Left ventricle myocardium inferior (tissue), 1 donor: ENCODE measurements at places on chromosomes 13 and 19.

DNA sequence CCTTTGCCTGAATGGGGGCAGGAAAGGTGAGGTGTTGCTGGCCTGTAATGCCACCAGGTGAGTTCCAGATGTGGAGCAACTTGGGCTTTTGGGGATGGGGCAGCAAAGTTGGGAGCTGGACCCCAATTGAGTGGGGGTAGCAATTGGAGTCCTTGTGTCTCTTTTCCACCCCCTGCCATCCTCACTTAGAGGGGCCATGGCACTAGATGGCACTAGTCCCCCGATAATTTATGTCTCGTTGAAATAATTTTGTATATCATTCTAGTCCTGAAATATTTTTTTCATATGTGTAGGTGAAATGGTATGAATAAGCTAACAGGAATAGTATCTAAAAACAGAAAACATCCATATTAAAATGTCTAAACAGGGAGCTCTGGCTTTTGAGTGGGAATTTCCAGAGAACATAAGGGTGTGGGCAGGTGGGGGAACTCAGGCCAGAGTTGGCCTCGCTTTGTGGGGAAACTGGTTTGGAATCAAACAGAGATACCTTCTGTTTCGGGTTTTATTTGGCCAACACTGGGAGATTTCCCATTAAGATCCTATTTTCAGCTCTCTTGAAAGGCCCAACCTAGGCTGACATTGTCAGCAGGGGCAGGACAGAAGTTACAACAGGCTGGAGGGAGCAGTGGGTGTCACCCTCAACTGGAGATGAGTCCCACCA, 3.4 kb downstream of the ZNF576 start:
- DNase-seq, result no peak

DNA sequence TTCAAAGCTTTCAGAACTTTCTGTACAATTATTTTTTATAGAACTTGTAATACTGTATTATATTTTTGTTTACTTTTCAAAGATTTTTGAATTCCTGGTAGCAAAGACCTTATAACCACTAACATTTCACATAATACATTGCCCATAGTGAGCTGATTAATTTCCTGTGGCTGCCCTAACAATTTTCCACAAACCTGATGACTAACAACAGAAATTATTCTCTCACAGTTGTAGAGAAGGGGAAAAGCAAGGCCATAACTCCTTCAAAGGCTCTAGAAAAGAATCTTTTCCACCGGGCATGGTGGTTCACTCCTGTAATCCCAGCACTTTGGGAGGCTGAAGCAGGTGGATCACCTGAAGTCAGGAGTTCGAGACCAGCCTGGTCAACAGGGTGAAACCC, 19.1 kb downstream of the KLF12 start:
- DNase-seq, result no peak

GRCh38 chr13:38872693-38873092, 117.9 kb downstream of the STOML3 start:
- DNase-seq, result no peak

DNA sequence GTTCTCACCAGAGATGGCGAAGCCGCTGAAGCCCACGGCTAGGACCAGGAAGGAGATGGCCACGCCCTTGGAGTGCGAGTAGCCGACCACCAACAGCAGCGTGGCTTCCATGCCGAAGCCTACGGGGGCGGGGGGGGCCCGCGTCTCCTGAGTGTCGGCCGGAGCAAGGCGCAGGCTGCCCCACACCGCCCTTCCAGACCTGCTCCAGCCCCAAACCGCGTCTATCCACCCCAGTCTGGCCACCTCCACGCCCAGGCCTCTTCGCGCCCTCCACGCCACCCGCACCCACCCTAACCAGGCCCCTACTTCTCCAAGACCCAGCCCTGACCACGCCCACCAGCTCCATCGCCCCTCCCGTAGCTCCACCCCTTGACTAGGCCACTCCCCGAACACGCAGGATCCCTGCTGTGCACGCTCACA, 6.2 kb downstream of the GFY start:
- DNase-seq, result no peak

DNA sequence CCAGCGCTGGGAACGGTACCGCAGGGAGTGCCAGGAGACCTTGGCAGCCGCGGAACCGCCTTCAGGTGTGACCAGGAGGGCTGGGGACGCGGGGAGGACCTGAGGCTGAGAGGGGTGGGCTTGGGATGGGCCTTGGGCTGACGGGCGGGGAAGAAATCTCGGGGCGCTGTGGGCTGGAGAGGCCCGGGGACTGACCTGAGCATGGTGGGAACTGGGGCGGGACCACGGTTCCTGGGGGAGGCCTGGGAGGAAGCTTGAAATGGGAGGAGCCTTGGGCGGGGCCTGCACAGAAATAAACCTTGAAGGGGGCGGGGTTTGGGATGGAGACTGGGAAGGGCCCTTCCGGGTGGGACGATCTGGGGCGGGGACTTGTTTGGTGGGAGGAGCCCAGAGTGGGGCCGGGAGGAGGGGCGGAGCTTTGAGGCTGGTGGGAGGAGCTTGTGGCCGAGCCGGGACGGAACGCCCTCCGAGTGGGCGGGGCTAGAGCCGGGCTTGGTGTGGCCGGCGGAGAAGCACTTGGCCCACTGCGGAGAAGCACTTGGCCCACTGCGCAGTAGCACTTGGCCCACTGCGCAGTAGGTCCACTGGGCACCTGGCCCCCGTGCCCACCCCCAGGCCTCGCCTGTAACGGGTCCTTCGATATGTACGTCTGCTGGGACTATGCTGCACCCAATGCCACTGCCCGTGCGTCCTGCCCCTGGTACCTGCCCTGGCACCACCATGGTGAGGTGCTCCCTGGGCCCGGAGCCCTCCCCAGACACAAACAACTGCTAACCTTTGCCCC, 2.8 kb downstream of the GIPR start:
- peak; percentile 45 for DNase-seq

- no peak for DNase-seq
Measured at GRCh38 chr19:48479686-48480085, 10.5 kb downstream of the CYTH2 start.

GRCh38 chr13:36030670-36031331, 100.4 kb downstream of the DCLK1 start:
- DNase-seq, result no peak

DNA sequence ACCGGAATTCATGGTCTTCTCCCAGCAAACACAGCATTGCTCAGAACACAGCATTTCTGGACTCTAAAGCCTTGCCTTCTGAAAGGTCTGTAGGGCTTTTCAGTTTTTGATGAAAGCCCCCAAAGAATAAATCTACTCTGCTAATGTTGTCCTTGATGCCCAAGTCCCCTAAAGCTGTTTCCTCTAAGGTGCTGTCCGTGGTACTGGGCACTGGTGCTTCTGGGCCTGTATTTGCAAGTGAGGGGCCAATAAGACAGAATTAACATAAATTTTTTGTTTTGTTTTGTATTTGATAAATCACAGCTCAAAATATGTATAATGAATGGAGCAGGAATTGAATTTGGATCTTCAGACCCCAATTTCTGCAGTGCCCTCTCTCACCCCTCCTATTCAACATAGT, 12.1 kb upstream of the LGALS13 start:
- no peak for DNase-seq

DNA sequence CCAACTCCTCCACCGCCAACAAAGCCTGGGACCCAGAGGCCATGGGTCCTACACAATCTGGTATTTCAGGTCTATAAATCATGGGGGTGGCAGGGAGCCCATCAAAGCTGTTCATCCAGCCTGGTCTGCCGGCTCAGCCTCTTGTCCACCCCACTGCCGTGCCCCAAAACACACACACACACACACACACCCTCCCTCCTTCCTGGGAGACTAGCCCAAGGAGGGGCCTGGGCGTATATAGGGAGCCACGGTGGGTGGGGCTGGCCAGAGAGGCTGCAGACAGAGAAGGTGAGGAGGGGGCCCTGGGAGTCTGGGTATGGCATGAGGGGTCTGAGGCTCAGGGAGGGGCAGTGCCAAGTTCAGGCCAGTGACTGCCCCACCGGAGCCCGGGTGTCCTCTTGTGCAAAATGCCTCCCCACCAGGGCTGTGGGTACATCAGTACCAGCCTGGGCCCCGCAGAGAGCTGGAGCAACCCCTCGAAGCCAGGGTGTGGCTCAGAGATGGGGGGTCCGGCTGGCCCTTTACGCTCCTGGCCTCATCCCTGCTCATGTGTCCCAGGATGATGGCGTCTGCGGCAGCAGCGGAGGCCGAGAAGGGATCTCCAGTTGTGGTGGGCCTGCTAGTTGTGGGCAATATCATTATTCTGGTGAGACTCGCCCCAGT, at the start of gene UPK1A:
UPK1A (plus strand) TSS at position 267 of the 663 bp plus-strand sequence; CDS start at position 563, 296 bp downstream.
- DNase-seq, result no peak

- DNase-seq, result no peak
Measured at GRCh38 chr13:98103942-98104880, 38.7 kb upstream of the FARP1 start.

DNA sequence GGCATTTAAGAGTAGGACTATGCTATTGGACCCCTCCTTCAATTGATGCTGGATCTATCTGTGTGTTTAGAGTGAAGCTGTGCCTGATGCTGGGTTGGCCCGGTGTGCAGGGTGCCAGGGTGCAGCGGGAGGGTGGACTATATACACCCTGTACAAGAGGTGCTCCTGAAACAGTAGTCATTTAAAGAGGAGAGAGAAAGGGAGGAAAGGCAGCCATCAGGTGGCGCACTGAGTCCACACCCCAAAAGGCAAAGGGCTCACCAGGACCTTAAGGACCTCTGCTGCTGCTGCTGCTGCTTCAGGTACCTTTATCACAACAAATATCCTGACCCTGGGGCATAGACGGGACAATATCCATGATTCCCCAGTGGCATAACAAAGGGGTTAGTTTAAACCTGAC, 39.4 kb downstream of the ZNF136 start:
- peak; percentile 18 for DNase-seq

DNA sequence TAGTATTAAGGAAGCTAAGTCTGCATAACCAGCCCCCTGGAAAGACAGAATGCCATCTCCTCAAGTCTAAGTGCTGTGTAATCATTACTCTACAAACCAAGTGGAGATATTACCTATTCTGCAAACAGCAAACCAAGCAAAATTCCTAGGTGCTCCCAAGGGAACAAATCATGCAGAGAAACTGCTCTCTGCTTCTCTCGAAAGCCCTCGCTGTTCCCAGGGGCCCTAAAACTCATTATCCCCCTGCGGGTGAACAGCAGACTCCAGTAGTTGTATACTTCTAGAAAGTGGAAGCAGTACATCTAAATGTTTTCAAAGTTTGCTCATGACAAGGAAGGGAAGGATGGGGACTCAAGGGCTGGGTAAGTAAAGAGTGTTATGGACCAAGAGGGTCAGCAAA, 3.2 kb downstream of the DLEU7 start:
- DNase-seq, result no peak

- no peak for DNase-seq
Measured at GRCh38 chr13:85412448-85412847, 386.8 kb downstream of the SLITRK6 start.

- DNase-seq, result no peak
Measured at GRCh38 chr13:61024046-61024445, 391.6 kb downstream of the PCDH20 start.

DNA sequence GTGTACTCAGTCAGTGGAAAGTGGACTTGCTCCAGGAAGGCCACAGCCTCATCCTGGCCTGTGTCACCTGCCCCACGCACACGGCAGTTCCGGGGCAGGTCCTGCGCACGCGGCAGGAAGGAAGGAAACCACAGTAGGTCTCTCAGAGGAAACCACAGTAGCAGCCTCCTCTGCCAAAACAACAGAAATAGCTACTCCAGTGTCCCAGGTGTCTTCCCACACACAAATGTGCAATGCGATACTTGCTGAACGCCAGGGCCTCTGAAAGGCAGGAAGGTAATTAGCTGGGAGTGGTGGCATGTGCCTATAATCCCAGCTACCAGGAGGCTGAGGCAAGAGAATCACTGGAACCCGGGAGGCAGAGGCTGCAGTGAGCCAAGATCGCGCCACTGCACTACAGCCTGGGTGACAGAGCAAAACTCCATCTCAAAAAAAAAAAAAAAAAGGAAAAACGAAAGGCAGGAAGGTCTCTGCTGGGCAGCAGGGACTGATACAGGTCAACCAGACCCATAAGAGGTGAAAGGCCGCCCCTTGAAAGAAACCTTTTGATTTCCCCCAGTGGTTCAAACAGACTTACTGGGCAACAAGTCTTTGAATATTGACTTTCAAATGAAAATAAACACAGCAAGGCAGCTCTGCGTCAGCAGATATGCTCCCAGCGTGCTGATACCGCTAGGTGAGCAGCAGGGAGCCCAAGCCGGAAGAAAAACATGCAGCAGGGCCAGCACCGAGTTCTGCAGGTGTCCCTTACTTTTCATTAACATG, 49.5 kb downstream of the CRYL1 start:
- no peak for DNase-seq
